ENCODE measurements at places on chromosomes 16 and 17. TPM values are rescaled to one million over a fixed set of nuclear protein-coding genes. Genes with fewer than 3 reads are reported as not detected.
A peak's percentile ranks its signal among the peaks of the same experiment; 100 is the strongest.

DNA sequence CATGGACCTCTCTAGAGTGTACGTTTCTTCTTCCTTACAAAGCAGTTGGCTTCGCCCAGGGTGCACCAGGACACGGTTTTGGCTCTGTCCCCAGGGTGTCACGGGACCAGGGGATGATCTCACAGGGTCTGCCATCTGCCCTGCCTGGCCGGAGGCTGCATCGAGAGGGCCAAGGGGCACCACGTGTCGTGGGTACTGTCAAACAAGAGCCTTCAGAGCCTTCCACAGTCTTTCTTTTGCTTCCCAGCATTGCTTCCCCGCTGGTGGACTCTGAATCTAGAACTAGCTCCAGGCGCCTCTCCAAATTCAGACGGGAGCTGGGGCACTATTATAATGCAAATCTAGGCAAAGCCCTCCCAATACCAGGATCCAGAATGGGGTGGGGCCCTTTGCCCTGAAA lies 47.9 kb downstream of the MAPT start:
- H3K4me1 ChIP-seq: no peaks in the 10 kb centered on the region
- H3K36me3 ChIP-seq: no peaks in the 10 kb centered on the region
- DNase-seq: no peak
- peaks cover 13% of the 10 kb centered on the region for H3K27me3 ChIP-seq
- H3K4me3 ChIP-seq: no peak overlapping the region
- no peak overlapping the region for H3K27ac ChIP-seq

GRCh38 chr17:15963670-15964110 lies 18.8 kb downstream of the ADORA2B start:
- no peak overlapping the region for H3K4me3 ChIP-seq
- no peaks in the 10 kb centered on the region for H3K27me3 ChIP-seq
- peaks cover 42% of the 10 kb centered on the region for H3K4me1 ChIP-seq
- DNase-seq: peak; percentile 44
- peak overlapping the region; percentile 47 for H3K27ac ChIP-seq
- no peaks in the 10 kb centered on the region for H3K36me3 ChIP-seq

DNA sequence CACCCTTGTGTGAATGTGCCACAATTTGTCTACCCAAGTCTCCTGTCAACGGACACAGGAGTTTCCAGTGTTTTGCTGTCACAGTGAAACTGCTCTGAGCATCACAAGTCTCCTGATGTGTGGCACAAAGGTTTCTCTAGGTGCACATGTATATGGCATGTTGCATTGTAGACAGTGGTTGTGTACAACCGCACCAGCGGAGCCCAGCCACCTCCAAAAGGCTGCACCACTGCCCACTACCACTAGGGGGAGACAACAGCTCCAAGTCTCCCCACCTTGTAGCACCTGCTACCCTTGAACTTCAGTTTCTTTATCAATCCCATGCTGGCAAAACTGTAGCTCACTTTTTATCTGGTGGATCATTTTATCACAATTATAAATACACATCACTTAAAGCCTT lies 95.5 kb upstream of the ZNF469 start:
- H3K4me3 ChIP-seq: no peak overlapping the region
- no peak for DNase-seq
- no peaks in the 10 kb centered on the region for H3K4me1 ChIP-seq
- no peaks in the 10 kb centered on the region for H3K36me3 ChIP-seq
- no peak overlapping the region for H3K27ac ChIP-seq

DNA sequence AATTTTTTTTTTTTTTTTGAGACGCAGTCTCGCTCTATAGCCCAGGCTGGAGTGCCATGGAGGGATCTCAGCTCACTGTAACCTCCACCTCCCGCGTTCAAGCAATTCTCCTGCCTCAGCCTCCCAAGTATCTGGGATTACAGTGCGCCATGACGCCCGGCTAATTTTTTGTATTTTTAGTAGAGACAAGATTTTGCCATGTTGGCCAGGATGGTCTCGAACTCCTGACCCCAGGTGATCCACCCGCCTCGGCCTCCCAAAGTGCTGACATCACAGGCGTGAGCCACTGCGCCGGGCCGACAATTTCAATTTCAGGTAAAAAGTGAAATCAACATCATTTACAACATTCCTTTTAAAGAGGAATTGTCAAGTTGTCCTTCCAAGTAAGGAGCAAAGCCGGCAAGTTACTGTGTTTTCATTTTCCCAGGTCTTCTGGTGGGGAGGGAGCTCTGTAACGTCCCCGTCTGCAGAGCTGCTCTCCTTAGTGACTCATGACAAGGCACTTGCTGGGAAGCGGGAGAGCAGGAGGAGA lies 873 bp downstream of the NPLOC4 start:
- peak overlapping the region; percentile 84 for H3K4me3 ChIP-seq
- peak overlapping the region; percentile 75 for H3K27ac ChIP-seq
- H3K27me3 ChIP-seq: no peaks in the 10 kb centered on the region
- peaks cover 11% of the 10 kb centered on the region for H3K4me1 ChIP-seq

ESRP2 gene
- total RNA-seq: 0.66 TPM

- H3K4me1 ChIP-seq: no peaks in the 10 kb centered on the region
- H3K27ac ChIP-seq: no peak overlapping the region
Observed at GRCh38 chr17:48672340-48672739, 46.2 kb upstream of the HOXB9 start.

- no peak overlapping the region for H3K27ac ChIP-seq
- H3K4me1 ChIP-seq: no peaks in the 10 kb centered on the region
Observed at GRCh38 chr16:79217375-79218011, 383.0 kb downstream of the MAF start.

DNA sequence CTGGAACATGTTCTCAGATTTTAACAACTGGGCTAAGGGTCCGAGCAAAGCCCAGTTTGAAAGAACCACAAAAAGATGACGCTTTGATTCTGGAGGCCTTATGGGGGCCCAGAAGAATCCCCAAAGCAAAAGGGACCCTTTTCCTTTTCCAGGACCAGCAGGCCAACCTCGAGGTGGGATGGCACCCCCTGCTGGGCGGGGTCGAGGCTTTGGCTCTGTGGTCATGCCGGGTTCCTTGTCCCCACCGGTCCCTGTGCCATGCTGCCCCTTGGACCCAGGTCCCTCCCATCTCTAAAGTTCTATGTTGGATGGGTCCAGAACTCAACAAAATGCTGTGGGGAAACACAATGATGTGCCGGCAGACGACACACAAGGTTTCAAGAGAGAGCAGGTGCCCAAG lies 30.9 kb downstream of the TMEM204 start:
- no peaks in the 10 kb centered on the region for H3K27me3 ChIP-seq
- H3K36me3 ChIP-seq: peaks cover 9% of the 10 kb centered on the region
- H3K4me3 ChIP-seq: no peak overlapping the region

DNA sequence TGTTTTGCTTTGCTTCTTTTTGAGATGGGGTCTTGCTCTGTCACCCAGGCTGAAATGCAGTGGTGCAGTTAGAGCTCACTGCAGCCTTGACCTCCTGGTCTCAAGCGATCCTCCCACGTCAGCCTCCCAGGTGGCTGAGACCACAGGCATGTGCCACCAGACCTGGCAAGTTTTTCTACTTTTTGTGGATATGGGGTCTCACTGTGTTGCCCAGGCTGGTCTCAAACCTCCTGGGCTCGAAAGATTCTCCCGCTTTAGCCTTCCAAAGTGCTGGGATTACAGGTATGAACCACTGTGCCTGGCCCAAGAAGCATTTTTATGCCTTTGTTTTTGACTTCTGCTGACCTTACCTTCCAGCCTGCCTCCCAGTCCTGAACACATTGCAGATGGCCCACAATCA lies 10.1 kb downstream of the DNAAF1 start:
- H3K27ac ChIP-seq: no peak overlapping the region
- H3K4me3 ChIP-seq: no peak overlapping the region
- H3K4me1 ChIP-seq: no peaks in the 10 kb centered on the region
- H3K36me3 ChIP-seq: no peaks in the 10 kb centered on the region

DNA sequence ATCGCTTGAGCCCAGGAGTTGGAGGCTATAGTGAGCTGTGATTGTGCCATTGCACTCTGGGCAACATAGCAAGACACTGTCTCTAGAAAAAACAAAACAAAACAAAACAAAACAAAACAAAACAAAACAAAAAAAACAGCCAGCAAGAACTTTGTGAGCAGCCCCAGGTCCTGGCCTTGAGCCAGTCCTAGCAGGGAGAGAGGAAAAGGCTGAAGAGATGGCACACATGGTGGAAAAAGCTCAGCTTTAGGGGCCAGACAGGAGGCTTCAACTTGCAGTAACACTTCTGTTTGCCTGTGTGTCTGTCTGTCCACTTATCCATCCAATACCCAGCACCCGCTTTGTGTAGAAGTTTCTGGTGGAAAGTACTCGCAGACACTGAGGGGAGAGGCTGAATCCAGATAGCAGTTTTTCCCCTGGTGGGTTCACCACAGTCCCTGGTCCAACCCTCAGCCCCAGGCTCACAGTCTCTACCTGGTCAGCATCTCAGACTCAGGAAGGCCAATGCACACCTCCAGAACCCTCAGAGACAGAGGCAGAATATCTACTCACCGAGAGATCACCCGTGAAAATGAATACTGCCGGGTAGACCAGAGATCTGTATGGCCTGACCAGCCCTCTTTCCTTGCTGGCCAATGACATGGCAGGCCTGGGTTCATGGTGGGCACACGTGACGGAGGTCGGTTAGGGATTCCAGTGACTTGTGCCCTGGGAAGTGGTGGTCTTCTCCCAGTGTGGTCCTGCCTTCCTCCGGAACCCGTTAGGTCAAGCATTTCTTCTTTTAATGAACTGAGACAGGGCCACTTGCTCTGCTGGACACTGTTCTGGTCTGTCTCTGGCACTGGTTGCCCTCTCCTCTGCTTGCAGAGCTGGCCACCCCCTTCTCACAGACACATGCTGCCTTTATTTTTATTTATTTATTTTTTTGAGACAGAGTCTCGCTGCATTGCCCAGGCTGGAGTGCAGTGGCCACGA lies 79.5 kb upstream of the DNAJA2 start:
- no peaks in the 10 kb centered on the region for H3K4me1 ChIP-seq
- no peak overlapping the region for H3K27ac ChIP-seq
- no peaks in the 10 kb centered on the region for H3K36me3 ChIP-seq
- H3K27me3 ChIP-seq: no peaks in the 10 kb centered on the region
- H3K4me3 ChIP-seq: no peak overlapping the region

Measured in endothelial cell of umbilical vein (primary cell).